ENCODE measurements at places on chromosomes 3 and 15. TPM values are rescaled to one million over a fixed set of nuclear protein-coding genes. Genes with fewer than 3 reads are reported as not detected.

The LHFPL4 gene
- polyA plus RNA-seq: 0.91 TPM

The CLRN1 gene
- not detected for polyA plus RNA-seq

DNA sequence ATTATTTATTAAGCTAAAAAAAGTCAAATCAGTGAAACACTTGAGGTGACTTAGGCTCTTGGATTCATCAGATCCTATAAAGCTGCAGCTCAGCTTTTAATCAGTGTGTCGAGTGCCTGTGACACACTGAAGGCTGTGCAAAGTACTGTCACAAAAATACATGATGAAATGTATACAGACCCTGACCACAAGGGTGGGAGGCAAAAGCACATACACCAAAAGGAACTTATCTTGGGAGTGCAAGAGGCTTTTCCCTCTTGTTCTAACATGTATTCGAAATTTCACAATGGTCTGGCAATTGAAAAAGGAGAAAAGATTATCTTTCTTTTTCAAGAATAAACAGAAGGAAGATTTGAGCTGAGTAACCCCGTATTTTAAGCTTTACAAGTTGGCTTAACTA, 35.9 kb downstream of the VGLL4 start:
- no peak for DNase-seq

- DNase-seq: no peak
Measured at GRCh38 chr3:120645083-120645845, 36.8 kb downstream of the HGD start.

DNA sequence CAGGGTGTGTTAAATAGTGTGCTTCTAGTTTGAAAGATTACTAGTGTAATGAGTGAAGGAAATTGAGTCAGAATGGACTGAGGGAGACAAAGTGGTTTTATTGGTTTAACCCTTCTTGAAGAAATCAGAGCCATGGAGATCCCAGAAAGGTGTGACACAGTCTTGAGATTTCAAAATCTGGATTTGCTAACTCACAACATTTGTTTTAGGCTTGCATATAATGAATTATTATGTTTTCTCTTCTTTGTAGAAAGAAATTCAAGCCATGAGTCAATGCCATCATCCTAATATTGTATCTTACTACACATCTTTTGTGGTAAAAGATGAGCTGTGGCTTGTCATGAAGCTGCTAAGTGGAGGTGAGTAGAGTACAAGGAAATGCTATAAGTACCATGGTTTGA, 25.1 kb downstream of the OXSR1 start:
- no peak for DNase-seq
